AG10803 (cell line): ENCODE measurements at places on chromosomes 12 and 14.

- no peak for DNase-seq
These were observed 109.5 kb downstream of the TSPAN9 start for GRCh38 chr12:3186546-3187215.

- DNase-seq: peak; percentile 13
These were observed 591.0 kb upstream of the ATP2B1 start for GRCh38 chr12:90299666-90300065.

GRCh38 chr12:113770389-113770865, 195.7 kb downstream of the RBM19 start:
- DNase-seq: no peak

DNA sequence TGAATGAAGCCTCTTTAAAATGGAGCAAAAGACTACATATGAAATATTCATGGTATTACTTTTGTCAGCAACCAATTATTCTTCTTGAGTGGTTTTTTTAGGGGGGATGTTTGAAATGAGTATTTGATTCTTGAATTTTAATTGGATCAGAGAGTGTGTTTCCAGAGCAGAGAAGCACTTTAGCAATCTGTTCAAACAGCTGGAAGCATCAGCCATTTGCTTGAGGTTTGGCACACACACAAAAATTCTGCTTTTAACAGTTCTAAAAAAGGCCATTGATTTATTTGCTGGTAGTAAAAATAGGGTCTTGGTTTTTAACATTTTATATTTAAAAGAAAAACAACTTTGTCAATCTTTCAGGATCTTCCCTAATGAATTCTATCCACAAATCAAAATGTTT, 292.7 kb downstream of the LRFN5 start:
- peak; percentile 0 for DNase-seq

- no peak for DNase-seq
These were observed 49.3 kb downstream of the PCNX1 start for GRCh38 chr14:70956511-70956910.

GRCh38 chr12:119949145-119949544, 39.9 kb upstream of the BICDL1 start:
- no peak for DNase-seq

- no peak for DNase-seq
These were observed 71.9 kb downstream of the RESF1 start for GRCh38 chr12:32031109-32031508.

DNA sequence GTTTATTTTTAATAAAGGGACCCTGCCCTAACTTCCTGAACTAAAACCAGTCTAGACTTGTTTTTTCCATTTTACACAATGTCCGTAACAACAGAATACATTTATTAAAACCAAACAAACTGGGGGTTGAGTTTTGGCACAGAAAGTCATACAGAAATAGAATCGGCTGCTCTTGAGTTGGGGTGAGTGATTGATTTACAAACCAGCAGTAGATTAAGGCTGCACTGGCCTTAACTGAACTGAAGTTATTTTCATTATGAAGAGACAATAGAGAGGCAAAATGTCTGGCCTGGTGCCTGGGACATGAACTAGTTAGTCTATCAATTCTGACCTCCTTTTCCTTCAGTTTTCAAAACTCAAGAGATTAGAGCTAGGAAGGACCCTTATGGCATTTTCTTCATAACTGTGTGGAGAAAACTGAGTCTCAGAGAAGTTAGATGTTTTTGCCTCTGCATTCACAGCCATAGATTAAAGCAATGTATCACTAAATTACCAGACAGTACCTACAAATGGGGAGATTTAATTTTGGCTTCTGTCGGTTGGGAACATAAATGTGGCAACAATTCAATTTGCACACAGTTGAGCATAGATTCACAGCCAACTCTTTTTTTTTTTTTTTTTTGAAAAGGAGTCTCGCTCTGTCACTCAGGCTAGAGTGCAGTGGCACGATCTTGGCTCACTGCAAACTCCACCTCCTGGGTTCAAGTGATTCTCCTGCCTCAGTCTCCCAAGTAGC, 19.8 kb upstream of the MGP start:
- no peak for DNase-seq

DNA sequence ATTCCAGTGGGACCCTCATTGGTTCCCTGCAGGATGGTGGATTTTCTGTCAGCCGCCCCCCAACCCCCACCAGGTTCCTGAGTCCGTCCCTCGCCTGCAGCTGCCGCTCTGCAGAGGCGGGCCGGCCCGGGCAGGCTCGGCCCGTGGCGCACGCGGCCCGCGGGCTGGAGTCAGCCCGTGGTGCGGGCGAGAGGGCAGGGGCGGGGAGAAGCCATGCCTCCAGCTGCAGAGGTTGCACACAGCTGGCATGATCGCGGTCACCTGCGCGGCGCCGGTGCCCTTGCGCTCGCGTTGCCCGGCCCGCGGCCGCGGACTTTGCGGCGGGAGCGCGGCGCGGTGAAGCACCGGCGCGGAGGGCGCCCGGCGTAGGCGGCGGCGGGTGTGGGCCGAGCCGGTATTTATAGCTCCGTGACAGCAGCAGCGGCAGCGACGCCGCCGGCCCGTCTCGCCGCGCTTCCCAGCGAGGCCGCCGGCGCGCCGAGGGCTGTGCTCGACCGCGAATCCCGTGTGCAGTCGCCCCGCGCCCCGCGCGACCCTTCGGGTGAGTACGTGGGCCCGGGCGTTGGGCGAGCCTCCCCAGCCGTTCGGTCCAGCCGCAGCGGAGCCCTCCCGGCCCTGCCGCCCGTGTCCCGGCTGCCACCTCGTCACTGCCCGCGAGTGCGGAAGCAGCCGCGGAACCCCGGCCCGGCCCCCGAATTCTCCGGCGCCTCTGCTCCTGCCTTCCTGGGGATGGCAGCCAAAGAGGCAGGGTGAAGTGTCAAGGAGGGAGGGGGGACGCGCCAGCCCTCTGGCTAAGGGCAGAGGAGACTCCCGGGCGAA, at the start of gene TMEM117:
TSS of gene TMEM117 (plus strand) at position 426 of the 819 bp plus-strand sequence.
- DNase-seq: peak; percentile 67

DNA sequence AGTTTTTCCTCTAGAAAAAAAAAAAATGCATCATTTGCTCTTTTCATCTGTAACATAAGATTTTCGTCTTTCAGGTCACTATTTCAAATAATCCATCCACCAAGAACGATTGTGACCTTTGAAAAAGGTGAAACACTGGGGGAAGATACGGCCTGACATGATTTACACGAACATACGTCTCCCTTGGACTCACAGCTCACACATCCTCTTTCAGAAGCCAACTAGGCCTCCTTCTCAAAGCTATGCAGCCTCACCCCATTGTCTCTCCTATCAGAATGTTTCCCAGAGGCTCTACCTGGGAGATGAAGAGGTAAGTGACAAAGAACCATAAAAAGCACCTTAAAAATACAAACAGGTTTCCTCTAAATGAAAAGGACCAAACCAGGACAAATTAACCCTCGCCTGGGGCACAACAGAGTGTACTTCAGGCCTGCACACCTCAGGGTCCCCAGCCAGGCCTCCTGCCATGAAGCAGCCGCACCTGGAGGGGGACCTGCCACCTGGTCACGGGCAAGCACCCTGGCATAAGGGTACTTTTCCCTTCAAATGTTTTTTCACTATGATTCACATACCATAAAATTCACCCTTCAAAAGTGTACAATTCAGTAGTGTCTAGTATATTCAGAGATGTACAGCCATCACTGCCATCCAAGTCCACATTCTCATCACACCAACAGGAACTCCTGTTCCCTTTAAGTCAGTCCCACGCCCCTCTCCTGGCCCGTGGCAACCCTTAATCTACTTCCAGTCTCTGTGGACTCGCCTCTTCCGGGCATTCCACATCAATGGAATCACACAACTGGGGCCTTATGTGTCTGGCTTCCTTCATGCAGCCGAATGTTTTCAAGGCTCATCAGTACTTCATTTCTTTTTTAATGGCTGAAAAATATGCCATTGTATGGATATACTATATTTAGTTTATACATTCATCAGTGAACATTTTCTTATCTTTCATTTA, 5.4 kb downstream of the SLC15A4 start:
- DNase-seq: peak; percentile 72

- no peak for DNase-seq
These were observed 694 bp upstream of the DIABLO start for GRCh38 chr12:122226366-122227125.

DNA sequence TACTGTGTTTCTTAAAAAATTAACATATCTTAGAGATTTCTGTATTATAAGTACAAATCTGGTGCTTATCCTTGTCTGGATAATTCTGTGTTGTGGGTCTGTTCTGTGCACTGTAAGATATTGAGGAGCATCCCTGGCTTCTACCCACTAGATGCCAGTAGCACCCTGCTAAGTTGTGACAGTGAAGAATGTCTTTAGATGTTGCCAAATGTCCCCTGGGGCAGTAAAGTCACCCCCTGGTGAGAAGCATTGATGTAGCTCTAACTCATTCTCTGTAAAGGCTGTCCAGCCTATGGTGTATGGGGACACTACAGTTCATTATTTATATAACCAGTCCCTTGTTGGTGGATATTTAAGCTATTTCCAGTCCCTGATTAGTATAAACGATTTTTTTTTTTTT, 31.4 kb downstream of the MAP1LC3B2 start:
- no peak for DNase-seq

GRCh38 chr12:91274916-91275315, 92.3 kb upstream of the DCN start:
- peak; percentile 65 for DNase-seq

DNA sequence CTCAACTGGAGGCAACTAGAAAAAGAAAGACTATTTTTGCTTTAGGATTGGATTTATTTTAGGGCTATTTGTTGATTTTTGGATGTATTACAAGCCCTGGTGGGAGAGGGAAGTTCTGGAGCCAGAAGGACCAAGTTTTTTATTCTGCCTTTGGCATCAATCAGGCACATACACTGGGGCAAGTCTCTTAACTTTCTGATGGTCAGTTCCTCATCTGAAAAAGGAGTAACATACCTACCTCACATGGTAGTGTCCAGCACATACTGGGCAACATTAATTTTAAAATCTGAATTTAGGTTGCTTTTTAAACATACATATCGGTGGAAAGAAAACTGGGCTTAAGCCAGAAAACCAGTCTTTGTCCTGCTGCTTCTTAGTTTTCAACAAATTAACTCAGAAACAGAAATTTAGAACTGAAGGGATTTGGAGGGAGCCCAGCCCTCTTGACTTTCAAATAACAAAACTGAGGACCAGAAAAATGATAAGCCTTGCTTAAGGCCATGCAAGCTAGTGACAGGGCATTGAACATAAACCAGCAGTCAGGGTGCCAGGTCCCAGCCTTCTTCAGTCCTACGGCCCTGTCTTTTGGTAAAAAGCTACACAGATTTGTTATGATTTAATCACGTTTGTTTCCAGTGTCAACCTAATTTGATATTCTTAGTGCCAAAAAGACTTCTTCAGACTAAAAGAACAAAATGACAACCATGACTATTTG, 90.2 kb upstream of the SLC38A2 start:
- DNase-seq: no peak

DNA sequence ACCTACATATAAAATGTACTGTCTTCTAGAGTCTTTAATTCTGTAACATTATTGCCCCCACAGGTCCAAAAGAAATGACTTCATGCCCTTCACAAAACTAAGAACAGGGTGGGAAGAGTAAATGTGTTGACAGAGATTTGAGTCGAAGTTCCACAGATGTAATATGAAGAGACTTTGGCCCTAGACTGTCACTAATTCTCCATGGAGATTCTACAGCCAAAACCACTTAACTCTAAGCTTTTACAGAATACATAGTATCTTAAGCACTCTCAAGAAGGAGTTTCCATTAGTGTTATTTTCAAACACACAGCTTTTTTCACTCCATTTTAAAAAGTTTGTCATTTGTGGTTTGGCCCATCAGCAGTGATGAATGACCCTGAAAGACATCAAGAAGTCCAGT, 56.3 kb downstream of the ABCC9 start:
- no peak for DNase-seq

DNA sequence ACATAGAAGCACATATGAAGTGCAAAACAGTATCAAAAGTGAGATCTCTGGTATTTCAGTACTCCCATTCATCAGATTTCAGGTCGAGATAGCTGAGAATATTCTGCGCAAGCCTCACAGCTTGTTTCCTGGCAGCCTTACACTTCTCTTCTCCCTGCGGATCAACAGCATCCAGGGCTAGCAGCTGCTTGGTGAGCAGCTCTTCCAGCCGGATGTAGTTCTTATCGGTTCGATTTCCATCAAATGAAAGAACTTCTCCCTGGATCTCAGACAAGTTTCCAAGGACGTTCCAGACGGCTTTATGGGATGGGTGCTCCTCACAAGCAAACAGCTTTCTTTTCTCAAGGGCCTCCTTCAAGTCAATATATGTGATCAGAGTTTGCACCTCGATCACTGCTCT, 2.7 kb downstream of the BAG5 start:
- DNase-seq: no peak

GRCh38 chr14:36054353-36055051, 122.0 kb downstream of the PTCSC3 start:
- DNase-seq: no peak

GRCh38 chr14:44352201-44352600, 154.9 kb downstream of the FSCB start:
- DNase-seq: no peak

GRCh38 chr12:3275171-3276041, 198.2 kb downstream of the TSPAN9 start:
- peak; percentile 56 for DNase-seq

DNA sequence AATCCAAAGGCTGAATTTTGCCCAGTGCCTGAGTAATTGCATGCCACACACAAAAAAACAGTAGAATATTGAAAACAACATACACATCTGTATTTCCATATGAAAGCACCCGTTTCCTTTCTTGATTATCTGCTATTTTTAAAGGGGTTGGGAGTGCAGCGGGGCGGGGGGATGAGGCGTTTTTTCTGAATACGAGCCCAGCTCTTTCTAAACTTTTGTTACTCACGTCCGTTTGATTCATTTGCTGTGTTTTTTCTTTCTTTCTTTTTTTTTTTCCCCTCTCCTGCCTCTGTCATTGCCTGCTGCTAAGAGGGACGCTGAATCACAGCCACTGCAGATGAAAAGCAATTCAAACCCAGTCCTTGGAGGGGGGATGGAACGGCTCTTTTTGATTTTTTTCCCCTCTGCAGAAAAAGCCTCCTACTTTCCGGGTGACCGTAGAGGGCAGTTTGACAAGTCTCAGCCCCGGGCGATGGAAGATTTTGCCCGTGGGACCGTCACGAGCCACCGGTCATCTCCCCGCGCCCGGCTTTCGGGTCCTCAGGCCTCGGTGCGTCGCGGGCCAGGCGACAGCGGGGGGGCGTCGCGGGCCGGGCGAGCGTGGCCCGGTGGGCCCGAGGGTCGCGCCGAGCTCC, 572 bp upstream of the RASSF8 start:
- peak; percentile 78 for DNase-seq

DNA sequence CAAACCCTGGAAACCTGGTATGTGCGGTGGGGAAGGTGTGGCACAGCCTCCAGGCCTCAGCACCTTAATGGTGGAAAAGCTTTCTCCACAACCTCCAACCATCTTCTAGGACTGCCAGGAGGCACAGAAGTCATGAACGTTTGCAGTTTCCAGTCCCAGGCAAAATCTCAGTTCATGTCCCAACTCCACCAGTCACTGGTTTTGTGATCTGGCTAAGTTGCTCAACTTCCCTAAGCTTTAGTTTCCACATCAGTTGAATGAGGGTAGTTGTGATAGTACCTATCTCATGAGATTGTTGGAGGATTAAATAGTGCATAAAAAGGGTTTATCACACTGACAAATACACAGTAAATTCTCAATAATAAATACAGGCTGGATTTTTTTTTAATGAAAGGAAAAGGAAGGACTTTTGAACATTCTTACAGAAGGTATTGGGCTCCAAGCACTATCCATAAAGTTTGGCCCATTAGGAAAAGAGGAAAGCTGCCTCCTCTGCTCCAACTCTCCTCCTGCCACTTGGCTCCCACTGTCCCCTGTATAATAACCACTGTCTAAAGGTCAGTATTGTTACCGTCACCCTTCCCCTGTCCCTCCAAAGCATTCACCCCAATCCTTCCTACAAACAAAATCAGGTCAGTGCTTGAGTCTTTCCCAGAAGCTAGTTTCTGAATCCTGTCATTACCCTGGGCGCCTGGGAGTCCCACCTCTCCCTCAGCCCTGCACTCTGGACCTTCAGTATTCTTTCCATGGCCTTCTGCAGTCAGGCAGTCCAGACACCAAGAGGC, 6.3 kb downstream of the PCK2 start:
- no peak for DNase-seq
